ENCODE measurements at places on chromosomes 1 and 21.

- H3K4me3 ChIP-seq: no peak overlapping the region
- H3K36me3 ChIP-seq: no peaks in the 10 kb centered on the region
- H3K27me3 ChIP-seq: no peaks in the 10 kb centered on the region
Observed at GRCh38 chr1:53088616-53089300, 26.7 kb downstream of the PODN start.

- no peak overlapping the region for H3K27ac ChIP-seq
- no peak for DNase-seq
- no peak overlapping the region for H3K4me3 ChIP-seq
- H3K4me1 ChIP-seq: no peaks in the 10 kb centered on the region
- no peaks in the 10 kb centered on the region for H3K27me3 ChIP-seq
Observed at GRCh38 chr1:25713961-25714360, 86.0 kb upstream of the SELENON start.

DNA sequence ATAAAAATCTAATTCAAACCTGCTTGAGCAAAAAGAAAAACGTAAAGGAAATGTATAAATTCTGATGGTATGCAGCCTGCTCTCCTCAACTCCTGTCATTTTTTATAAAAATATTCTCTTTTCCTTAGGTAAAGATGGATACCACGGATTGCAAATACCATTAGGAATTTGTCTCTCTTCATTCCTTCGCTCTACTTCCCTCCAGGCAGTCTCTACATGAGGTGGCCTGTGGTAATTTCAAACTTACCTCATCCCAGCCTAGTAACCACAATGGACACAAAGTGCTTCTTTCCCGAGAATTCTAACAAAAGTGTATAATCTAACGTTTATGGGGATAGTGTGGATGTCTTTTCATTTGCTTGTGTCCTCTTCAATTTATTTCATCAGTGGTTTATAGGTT is 239.5 kb upstream of the LRRC7 start:
- H3K4me1 ChIP-seq: no peaks in the 10 kb centered on the region
- no peaks in the 10 kb centered on the region for H3K27me3 ChIP-seq
- H3K27ac ChIP-seq: no peak overlapping the region

GRCh38 chr1:229068270-229068987 is 202.5 kb upstream of the RAB4A start:
- no peak overlapping the region for H3K4me3 ChIP-seq
- H3K27ac ChIP-seq: no peak overlapping the region
- H3K27me3 ChIP-seq: peaks cover 4% of the 10 kb centered on the region
- no peak for DNase-seq
- no peaks in the 10 kb centered on the region for H3K36me3 ChIP-seq
- H3K4me1 ChIP-seq: peaks cover 4% of the 10 kb centered on the region

DNA sequence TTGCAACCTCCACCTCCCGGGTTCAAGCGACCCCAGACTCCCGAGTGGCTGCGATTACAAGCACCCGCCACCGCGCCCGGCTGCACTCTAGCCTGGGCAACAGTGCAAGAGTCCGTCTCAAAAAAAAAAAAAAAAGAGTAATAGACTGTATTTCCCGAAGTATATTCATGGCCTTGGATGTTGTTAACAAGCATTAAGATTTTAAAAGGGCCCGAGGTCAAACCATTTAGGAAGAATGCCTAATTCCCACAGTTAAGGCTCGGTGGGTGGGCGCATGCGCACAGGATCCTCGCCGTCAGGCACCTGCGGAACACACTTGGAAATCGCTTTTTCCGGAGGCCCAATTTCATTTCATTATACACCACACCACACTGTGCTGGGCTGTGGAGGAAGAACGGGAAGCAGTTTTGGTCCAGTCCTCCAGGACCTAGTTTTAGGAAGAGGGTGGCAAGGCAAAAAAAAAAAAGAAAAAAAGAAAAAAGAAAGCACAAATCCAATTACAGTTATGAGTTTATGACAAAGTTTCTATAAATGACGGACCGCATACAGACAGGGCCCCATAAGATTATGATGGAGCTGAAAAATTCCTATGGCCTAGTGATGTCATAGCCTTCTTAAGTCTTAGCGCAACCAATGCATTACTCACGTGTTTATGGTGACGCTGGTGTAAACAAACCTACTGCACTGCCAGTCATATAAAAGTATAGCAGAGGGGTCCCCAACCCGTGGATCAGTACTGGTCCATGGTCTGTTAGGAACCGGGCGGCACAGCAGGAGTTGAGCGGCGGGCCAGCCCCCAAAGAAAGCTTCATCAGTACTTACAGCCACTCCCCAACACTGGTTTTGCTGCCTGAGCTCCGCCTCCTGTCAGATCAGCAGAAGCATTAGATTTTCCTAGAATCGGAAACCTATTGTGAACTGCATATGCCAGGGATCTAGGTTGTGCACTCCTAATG is 38.2 kb downstream of the H3-3A start:
- H3K4me1 ChIP-seq: peaks cover 15% of the 10 kb centered on the region
- H3K36me3 ChIP-seq: no peaks in the 10 kb centered on the region
- H3K27me3 ChIP-seq: no peaks in the 10 kb centered on the region
- DNase-seq: peak; percentile 46
- H3K4me3 ChIP-seq: peak overlapping the region; percentile 54

Measured in astrocyte (in vitro differentiated cells and primary cell).